Stimulated activated CD4-positive, alpha-beta T cell treated with anti-CD3 and anti-CD28 coated beads, Interleukin-4, amount 100 ng/mL, for 48 hours (primary cell): ENCODE measurements at places on chromosomes 13 and 19.

GRCh38 chr13:74110053-74110452, 24.2 kb downstream of the KLF12 start:
- DNase-seq: no peak

GRCh38 chr19:2333807-2334211, 5.3 kb downstream of the SPPL2B start:
- DNase-seq: no peak

GRCh38 chr19:42219812-42220750, at the start of gene ZNF526:
Gene ZNF526 (plus strand): TSS chr19:42220312. CDS start chr19:42224404, 4,092 bp downstream.
- DNase-seq: peak; percentile 96

DNA sequence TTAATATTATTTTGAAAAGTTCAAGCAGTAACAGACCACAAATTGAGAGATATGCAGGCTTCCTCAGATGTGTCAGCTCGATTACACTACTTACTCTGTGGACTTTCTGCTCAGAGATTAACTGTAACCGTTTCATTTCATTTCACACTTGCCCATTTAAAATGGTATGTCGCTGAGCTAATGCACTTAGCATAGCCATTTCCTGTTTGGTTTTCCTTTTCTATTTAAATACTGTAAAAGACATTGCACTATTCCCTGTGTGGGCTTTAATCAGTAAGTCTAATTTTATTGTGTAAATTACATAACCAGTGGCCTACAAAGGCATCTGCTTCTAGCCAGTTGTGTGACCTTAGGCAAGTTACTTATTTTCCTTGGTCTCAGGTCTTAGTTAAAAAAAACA, 237.6 kb downstream of the LACC1 start:
- DNase-seq: no peak

DNA sequence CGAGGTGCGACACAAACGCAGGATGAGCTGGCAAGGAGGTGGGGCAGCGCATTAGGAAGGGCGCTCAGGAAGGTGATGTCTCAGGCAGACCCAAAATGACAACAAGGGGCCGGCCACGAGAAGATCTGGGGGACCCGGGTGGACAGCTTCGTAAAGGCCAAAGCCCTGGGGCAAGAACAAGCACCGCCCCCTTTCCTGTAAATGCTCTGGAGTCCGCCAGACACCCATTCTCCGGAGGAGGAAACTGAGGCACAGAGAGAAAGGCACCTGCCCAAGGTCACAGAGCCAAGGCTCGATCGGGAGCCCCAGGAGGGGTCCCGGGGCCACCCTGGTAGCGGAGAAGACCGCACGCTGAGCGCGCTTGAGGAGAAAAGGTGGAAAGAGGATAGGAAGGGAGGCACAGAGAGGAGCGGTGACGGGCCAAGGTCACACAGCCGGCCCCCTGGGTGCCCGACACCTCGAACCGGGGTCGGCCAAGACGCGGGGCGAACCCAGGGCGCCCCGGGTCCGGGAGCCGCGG, 571 bp downstream of the SAFB2 start:
- DNase-seq: no peak

GRCh38 chr13:110387451-110388107, 80.5 kb downstream of the COL4A2 start:
- DNase-seq: no peak

DNA sequence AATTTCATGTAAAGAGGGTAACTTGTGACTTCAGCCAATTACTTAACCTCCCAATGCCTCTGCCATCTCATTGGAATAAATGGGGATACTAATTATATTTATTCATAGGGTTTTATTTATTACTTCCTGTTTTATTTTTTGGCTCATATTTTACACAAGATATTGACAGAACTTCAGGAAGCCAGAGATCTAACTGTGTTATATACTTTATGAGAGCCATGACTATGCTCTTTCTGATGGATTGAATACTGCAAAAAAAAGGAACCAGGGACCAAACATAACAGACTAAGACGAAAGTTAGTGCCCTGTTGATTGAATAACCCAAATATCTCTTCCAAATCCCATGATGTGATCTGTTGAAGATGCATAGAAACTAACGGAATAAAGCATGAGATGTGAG, 243.3 kb upstream of the STARD13 start:
- DNase-seq: no peak

DNA sequence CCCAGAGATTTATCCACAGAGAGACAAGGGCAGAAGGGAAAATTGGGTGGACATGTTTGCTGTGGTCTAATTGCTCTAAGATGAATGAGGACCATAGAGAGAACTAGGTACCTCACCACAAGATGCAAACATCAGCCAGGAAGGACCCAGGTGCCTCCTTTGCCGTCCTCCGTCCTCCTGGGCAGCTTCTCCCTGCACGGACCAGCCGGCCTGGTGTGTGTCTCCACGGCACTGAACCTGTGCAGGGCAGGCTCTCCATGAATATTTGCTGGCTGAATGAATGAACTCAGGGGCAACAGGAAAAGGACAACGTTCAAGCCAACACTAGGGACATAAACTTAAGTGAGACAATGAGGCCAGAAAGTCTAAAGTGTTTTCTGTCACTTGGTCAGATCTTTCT, 143.9 kb downstream of the ZNF536 start:
- no peak for DNase-seq

- no peak for DNase-seq
Observed at GRCh38 chr13:35832551-35832950, 298.6 kb downstream of the DCLK1 start.

DNA sequence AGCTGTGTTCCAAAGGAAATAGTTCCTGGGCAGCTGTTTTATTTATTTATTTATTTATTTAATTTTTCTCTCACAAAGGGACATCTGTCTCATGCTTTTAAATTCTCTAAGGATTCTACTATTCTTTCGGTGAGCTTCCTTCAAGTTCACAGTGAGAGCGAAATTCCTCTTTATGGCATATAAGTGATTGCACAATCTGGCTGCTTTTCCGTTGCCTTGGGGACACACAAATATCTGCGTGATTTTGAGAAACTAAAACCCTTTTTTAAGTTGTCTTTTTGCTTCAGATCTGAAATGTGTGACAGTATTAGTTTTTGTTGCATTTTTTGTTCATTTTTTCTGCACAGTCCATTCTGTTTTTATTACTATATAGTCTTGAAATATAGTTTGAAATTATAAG, 19.2 kb downstream of the ZNF486 start:
- no peak for DNase-seq

- no peak for DNase-seq
Observed at GRCh38 chr19:46361915-46362314, 15.0 kb downstream of the PPP5C start.

DNA sequence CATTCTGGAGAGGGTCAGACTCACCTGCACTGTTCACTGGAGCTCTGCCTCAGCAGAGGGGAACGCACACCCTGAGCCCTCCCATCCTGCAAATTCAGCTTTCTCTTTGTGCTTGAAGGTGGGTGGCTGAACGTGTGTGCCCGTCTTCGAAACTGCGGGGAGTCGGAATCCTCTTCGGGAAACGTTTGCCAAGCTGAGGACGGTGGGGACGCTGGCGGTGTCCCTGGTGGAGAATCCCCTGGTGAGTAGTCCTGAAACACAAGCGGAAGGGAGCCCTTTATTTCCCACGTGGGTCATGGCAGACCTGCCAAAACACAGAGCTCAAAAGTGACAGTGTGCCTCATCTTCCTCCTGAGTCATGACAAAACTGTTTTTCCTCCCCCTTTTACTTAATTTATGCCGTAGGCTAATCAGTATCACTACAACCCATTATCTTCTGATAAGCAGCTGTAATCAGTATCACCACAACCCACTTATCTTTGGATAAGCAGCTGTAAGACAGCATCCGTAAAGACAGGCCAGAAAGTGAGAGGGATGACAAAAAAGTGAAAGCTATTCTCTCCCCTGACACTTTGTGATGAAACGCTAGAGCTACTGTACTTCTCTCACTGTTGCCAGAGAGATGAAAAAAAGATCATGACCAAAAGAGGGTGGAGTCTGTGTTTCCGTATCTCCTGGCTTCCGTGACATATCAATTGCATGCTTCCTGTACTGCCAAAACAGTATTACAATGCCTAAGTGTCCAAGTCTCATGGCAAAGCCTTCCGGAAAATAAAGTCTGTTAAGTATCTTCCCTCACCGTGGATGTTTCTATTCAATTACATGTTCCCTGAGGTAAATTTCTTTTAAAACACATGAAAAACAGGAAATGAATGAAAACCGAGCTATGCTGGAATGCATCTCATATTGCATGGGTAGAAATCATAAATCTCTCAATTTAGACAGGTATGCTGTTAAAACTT, 155.5 kb downstream of the TBC1D4 start:
- peak; percentile 41 for DNase-seq
